ENCODE measurements at places on chromosomes 1 and 21. TPM values are rescaled to one million over a fixed set of nuclear protein-coding genes. Genes with fewer than 3 reads are reported as not detected.

LCE2A gene
- not detected for total RNA-seq

DNA sequence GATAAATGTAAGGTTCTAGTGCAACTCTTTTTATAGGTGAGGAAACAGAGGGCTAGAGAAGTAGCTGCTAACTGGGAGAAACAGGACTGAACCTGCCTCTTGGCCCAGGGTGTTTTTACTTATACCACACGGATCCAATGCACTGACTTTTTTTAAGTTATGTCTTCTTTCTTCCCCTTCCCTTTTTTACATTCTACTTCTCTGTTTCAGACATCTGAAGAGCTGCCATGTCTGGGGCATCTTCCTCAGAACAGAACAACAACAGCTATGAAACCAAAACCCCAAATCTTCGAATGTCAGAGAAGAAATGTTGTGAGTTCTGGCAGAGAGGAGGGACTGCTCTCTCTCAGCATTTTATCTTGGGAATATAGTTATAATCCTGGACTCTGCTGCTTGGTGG lies 1.4 kb downstream of the PFKFB2 start:
- no peak for DNase-seq

DNA sequence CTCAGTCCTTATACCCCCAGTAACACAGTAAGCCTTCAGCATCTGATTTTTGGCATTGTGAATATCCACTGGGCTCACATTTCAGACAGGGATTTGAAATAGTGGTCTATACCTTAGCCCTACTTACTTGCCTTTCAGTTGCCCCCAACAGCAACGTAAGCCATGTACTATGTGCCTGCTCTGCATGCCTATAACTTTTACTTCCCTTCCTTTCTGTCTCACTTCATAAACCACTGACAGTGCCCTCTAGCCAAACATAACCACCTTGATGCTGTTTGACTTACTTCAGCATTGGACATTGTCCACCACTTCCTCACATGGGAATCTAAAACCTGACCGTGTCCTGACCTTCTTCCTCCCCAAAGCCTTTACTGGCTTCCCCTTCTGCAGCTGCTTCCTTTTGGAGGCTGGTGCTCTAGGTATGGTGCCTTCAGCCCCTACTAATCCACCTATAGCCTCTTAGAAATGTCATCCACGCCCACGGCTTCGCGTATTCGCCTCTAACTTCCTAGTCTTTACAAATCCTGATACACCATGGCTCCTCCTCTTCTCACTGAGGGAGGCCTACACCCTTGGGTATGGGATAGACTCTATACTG lies 3.6 kb upstream of the ZNF672 start:
- DNase-seq = no peak

DNA sequence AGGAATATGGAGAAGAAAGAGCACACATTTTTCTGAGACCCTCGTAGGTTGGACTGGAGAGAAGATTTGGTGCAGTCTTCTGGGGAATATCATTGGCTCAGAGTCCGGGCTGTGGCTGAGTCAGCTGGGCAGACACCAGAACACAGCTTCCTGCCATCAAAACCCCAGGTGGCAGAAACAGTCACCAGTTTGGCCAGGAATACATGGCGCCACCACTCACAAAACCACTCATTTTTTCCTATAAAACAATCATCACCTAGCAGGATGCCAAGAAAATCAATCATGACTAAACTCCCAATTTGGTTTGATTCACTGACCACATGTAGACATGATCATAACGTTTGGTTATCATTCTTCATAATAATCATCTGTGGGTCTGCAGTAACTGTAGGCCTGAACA lies 178.1 kb upstream of the PBX1 start:
- DNase-seq = no peak

DNA sequence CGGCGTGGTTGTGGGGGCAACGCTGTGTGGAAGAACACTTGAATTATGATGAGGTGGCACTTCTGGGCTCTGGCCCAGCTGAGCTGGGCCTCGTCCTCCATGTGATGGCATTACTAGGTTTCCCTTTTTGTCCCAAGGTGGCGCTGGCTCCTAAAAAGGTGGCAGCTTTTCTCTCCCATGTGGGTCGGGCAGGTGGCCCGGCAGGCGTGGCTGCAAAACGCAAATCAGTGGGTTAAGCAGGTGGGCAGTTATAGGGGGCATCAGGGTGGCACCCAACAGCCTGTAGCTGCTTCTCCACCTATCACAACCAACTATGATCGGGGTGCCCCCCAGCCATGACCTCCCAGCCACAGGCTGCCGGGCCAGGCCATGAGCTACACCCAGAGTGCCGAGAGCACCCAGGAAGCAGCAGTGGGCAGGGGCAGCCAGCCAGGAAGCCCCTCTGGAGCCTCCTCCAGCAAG lies 59.6 kb downstream of the KCNAB2 start:
- no peak for DNase-seq

DNA sequence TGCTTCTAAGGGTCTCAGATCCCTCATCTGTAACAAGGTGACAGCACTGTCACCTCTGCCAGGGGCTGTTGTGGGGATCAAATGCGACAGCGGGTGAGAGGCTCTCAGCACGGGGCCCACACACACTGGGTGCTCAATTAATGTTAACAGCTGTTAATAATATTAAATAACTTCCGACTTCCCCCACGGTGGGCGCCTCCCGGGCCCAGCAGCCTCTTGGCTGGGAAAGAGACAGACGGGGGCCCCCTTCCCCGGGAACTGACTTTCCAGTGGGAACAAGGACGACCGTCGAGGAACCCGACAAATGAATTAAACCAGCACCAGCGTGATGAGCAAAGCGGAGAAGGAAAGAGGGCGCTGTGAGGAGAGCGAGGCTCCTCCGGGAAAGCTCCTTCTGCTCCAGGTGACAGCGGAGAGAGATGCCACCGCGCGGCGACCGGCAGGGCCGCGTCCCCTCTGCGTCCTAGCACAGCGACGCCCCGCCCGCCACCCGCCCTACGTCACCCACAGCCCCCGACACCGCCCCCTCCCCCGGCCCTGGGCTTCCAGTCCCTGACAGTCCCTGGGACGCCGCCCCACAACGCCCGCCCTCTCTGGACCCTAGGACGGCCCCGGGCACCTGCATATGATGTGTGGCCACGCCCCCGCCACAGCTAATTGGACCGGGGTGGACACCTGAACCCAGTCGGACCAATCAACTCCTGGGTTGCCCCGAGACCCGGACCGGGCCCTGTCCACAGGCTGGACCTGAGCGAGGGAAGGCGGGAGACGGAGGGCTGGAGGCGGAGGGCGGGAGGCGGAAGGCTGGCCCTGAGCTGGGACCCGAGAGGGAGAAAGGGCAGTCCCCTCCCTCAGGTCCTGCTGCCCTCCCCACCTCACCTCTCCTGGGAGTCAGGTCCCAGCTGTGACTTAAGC lies 38.2 kb downstream of the MATN1 start:
- no peak for DNase-seq
